ENCODE measurements at places on chromosomes 2 and 18.

GRCh38 chr2:16553226-16553625 is 112.4 kb downstream of the CYRIA start:
- DNase-seq: peak; percentile 2

- DNase-seq: peak; percentile 14
These were observed 76.2 kb upstream of the MYO3B start for GRCh38 chr2:170101789-170102188.

GRCh38 chr2:170771421-170771937 is 1.3 kb downstream of the ERICH2 start:
- peak; percentile 56 for DNase-seq

GRCh38 chr2:174053355-174054151 is 88.4 kb upstream of the SP3 start:
- DNase-seq: no peak

GRCh38 chr2:101354420-101355311 is 32.6 kb downstream of the CREG2 start:
- no peak for DNase-seq

Measured in NCI-H748 treated with DMSO at 0.1 percent for 48 hours (cell line).